ENCODE measurements at places on chromosomes 3 and 15.

GRCh38 chr15:63255489-63255990 is 21.9 kb upstream of the APH1B start:
- no peak for DNase-seq

DNA sequence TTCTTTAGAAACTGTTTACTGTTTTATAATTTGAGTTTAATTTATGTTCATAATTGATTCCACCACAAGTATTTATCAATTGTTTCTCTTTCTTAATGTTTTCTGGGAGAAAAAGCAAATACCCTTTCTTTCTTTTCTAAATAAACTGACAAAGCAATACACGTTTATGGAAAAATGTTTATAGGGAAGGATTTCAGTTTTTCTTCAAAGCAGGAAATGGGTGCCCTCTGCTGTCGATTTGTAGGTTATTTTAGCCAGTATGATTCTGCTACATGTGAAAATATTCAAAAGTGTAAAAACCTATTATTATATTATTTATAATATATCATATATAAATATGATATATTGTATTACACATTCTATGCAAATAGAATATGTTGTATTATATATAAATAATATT is 921.0 kb upstream of the ROBO1 start:
- no peak for DNase-seq

DNA sequence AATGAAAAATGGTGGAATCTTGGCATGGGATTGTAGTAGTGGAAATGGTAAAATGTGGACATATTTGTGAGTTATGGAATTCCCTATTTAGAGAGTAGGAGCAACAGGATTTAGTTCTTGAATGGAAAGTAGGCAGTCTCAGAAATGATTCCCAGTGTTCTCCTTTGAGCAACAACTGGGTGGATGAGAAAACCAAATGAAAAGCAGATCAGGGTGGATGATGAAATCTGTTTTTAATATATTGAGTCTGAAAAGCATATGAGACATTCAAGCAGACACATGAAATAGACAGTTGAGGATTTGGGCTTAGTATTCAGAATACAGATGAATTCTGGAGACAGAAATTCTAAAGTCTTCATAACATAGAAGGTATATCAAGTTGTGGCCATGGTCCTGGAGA is 451.3 kb downstream of the LPP start:
- DNase-seq, result no peak

GRCh38 chr3:141392897-141393734 is 24.8 kb downstream of the ZBTB38 start:
- no peak for DNase-seq

DNA sequence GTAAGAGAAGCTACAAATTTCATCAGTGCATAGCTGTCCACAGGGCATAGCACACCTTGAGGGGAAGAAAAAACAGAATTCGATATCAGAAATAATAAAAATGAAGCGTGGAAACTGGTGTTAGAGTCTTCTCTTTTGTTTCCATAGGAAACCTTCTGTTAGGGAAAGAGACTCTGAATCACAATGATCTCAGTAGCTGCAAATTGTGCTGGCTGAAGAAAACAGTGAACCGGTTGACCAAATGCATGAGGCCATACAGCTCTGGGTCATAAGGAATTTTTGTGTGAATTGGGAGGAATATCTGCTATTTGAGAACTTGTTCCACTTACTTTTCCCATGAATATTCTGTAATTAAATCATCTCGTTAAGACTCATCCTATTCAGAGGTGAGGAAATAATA is 580.2 kb upstream of the NECTIN3 start:
- DNase-seq, result no peak

- no peak for DNase-seq
Observed at GRCh38 chr15:63909819-63910437, 76.2 kb upstream of the HERC1 start.

DNA sequence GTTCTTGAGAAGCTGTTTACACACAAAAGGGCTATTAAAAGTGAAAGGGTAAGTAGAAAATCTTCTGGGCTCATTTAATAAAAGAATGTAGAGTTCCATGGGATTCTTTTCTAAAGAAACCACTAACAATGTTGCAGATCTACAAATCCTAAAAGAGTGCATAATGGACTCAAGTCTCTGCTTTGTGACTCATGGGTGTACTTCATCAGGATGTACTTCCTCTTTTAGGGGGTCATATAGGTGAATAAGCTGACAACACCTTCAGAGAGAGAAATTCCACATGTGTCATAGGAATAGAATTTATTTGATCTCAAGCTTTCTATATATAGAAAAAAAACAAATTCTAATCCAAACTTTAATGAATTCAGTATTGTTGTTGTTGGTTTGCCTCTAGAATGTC is 355.5 kb downstream of the TIGIT start:
- DNase-seq, result peak; percentile 79

DNA sequence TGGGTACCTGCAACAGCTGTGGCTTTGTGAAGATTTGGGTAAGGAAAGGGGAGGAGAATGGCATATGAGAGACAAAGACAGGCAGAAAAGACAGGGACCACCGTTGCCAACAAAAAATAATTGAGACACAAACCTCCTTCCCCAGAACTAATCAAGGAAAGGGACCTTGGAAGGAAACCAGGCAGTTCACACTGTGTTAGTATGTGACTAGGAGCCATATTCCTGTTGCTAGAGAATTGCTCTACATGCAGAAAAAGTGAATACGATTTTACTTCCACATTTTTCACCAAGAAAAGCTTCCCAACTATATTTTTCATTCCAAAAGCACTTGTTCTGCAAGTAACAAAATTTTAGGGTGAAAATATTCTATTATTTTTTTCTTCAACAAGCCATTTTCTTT is 393.7 kb upstream of the ADAMTS9 start:
- DNase-seq, result no peak

- DNase-seq, result no peak
Observed at GRCh38 chr15:99631255-99631654, 65.5 kb downstream of the MEF2A start.

- no peak for DNase-seq
Observed at GRCh38 chr15:99403597-99403996, 152.3 kb downstream of the LRRC28 start.

DNA sequence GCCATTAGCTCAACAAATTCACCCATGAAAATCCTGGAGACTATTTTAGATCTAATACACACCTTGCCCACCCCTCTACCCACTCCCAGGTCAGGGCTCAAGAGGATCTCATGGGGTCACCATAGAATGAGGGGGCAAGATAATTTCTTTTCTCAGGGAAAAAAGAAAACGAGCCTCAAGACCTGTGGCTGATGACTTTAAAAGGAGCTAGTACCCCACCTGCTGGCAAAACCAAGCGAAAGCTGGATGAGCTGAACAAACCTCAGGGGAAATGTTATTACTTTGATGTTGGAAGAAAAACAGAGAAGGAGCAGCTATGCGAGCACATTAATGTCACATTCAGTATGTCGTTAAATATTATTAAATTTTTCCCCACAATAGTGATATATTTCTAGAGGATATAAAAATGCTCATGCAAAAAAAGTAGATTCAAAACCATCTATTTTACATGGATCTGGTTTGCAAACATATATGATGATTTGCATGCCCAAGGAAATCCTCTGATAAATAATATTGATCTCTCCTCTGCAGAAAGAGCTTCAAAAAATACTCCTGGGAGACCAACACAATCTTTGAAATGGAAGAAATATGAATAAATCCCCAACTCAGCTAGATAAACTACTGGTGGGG is 37.7 kb downstream of the PLD1 start:
- DNase-seq, result peak; percentile 67

GRCh38 chr3:138946663-138947494 is at the start of the genes FOXL2 and FOXL2NB:
TSS of gene FOXL2 (minus strand) at chr3:138947137. CDS start at chr3:138946722, 415 bp downstream.
TSS of gene FOXL2NB (plus strand) at chr3:138947217. CDS start at chr3:138947365, 148 bp downstream.
- no peak for DNase-seq

- peak; percentile 25 for DNase-seq
Observed at GRCh38 chr3:188853856-188854771, 317.7 kb upstream of the TPRG1 start.

DNA sequence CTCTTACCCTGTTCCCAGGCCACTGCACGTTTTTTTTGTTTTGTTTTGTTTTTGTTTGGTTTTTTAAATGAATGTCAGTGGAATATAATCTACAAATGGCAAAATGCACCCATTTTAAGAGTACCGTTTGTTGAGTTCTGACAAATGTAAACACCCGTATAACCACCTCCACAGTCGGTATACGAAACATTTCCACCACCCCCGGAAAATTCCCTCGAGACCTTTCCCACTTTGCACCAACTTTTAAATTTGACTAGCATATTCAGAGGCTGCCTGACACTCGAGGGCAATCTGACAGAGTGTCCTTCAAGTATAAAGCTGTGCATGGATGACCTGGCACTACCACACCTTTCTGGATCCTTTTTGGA is 613 bp upstream of the ARHGEF3 start:
- no peak for DNase-seq

- DNase-seq, result no peak
Observed at GRCh38 chr3:58242340-58242739, 4.7 kb downstream of the ABHD6 start.

GRCh38 chr3:88061746-88062145 is 2.7 kb downstream of the ZNF654 start:
- DNase-seq, result no peak

GRCh38 chr3:113436809-113437208 is 4.5 kb downstream of the CFAP44 start:
- peak; percentile 5 for DNase-seq

DNA sequence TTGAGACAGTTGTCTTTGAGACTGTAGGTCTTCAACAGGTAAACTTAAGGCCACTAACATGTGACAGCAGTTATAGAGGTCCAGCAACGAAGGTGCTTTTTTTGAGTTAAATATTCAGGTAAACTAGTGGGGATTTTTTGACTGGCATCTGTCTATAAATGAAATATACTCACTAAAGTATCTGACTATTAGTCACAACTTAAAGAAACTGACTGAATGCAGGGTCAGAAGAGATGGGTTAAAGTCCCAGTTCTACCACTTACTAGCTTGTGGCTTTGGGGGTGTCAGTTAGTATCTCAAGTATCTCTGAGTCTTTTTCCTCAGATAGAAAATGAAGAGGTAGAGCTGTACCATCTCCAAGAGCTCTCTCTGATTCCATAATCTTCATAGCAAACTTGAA is 18.0 kb downstream of the MIX23 start:
- DNase-seq, result no peak

DNA sequence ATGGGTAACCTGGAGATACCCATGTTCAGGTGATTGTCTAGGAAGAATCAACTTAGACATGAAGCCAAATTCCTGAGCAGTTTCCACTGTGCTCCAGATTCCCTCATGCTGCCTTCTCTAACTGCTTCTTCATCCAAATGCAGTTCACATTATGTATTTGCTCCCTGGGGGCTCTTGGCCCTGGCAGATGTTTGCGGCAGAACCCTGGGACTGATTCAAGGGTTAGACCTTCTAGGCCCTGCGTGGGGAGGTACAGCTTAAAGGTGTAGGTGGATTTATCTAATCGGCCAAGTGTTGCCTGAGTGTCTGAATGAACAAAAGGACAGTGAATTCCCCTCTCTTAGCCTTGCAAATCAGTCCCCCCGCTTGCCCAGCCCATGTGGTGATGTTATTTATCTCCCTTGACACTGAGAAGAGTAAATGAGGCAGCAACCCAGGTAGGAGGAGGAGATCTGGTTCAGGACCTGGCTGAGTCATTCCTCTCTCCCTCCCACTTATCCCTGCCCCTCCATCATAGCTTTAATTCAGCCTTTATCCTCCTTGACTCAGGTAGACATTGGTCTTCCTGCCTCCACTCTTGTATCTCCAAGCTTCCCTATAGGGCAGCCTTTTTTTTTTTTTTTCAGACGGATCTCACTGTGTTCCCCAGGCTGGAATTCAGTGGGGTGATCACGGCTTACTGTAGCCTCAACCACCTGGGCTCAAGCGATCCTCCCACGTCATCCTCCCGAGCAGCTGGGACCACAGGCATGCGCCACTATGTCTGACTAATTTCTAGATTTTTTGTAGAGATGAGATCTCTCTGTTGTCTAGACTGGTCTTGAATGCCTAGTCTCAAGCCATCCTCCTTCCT is 54.8 kb downstream of the MAGEF1 start:
- DNase-seq, result peak; percentile 37

DNA sequence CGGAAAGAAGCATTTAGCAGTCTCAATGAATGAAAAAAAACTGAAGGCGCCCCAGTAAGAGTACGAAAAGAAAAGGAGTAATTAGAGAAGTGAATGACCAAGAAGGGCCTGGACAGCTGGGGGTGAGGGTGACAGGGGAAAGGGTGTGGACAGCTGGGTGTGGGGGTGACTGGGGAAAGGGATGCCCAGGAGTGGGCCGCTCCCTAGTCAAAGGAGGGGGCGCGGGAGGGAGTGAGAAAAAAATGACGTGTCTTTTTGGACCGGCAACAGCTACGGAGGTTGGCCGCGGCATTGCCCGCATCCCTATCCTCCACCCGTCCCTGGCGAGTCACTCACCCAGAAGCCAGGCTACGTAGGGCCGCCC is 274 bp upstream of the ZCWPW2 start:
- DNase-seq, result no peak

GRCh38 chr15:77384086-77384485 is 35.8 kb downstream of the PEAK1 start:
- DNase-seq, result no peak

GRCh38 chr3:167114619-167115018 is 265.5 kb downstream of the ZBBX start:
- no peak for DNase-seq

GRCh38 chr15:76898102-76898501 is 7.0 kb downstream of the SCAPER start:
- no peak for DNase-seq

DNA sequence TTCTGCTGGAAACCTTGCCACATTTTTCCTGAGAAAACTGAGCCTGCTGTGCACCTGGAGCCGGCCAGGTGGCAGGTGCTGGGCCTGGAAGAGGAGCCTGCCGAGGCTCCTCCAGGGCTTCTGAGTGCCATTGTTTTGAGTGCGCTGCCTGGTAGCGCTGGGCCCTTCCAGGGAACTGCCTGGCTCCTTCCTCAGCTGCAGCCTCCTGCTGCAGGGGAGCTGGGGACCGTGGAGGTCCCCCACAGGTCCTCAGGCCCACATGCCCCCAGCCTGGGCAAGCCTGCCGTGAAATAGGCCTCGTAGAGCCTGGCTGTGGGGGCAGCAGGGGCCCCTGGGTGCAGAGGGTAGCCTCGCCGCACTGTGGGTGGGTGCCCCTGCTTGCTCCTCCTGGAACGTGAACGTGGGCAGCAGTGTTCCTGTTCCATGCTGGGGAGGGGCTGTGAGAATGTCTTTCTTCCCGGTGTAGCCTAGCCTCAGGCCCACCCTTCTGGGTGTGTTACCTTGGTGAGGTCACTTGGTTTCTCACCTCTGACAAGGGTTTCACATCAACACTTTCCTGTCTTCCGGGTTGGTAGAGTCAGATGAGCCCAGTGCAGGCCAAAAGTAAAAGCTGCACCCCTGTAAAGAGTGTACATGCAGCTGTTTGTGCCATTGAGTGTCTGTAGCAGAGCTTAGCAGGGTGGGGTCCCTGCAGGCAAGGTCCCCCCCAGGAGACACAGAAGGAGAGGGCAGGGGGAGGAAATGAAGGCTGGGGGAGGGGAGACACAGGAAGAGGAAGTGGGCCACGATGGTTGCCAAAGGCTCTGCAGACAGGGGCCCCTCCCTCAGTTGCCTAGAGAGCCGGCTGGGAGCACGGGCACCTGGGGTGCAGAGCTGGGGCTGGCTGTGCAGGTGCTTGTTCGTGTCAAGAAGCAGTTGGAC is 34.5 kb downstream of the KLF13 start:
- peak; percentile 34 for DNase-seq

All from RWPE1 (cell line).